EH (cell line): ENCODE measurements at places on chromosomes 4 and X.

DNA sequence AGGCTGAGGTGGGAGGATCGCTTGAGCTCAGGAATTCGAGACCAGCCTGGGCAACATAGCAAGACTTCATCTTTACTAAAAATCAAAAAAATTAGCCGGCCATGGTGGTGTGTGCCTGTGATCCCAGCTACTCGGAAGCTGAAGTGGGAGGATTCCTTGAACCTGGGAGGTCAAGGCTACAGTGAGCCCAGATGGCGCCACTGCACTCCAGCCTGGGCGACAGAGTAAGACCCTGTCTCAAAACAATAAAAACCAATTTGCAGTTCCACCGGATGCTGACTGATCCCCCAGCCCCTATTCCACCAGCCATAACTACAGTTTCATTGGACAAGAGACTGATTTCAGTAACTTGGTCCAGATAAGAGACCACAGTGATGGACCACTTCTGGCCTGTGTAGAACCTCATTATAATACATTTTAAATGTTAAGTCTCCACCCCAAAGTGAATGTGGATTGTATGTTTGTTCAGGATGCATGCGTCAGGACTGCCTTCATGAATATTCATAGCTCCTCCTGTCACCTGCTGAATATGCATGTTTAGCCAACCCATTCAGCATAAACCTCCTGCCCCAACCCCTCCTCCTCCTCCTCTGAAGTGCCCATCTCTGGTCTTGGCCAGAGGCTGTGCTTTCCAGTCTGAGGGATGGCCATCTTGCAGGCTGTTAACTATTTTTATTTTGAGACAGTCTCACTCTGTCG lies 2.3 kb upstream of the SLBP start:
- no peak for DNase-seq

DNA sequence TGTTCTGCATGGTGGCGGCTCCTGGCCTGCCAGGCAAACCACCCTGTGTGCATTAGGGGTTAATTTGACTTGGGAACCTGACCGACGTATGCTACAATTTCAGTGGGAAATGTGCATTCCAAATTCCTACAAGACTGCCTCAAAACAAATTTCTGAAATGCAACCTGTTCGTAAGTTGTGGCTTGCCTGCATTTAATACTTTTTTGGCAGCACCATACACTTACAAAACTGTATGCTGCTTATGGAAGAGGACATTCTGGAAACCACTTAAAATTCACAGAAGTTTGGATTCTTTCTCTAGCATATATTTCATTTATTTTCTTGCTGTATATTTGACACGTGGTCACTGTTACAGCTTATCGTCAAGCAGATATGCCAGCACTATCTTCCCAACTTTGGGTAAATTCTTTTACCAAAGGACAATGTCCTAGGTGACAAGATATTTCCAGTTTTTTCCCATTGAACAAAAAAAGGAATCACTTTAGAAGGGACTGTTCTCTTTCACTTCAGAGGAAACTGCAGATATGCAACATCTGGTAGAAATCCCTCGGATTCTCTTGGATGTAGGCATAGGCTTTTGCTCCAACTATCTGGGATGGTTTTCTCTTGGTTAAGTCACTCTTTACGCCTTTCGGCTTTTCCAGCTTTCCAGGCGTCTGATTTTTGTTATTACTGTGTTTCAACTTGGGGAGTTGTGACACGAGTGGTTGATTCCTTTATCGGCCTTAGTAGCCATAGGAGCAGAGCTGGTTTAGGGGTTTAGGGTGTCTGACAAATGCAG lies 9.7 kb upstream of the TENM3 start:
- DNase-seq = no peak

DNA sequence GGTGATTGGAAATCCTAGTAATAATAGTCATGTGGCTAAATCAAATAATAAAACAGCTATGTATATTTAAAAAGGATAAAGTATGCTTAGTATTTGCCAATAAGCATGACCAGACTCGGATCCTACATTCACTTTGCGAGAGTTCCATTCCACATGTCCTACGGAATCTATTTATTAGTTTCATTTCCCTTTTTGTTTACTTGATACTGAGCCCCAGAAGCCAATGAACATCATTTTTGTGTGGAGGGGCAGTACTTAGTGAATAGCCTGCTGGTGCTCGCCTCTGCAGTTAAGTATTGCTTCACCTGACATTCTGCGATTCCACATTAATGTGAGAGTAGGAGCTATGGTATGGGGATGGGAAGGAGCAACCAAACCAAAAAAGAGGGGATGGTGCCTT lies 58.5 kb upstream of the NAP1L5 start:
- DNase-seq = no peak

DNA sequence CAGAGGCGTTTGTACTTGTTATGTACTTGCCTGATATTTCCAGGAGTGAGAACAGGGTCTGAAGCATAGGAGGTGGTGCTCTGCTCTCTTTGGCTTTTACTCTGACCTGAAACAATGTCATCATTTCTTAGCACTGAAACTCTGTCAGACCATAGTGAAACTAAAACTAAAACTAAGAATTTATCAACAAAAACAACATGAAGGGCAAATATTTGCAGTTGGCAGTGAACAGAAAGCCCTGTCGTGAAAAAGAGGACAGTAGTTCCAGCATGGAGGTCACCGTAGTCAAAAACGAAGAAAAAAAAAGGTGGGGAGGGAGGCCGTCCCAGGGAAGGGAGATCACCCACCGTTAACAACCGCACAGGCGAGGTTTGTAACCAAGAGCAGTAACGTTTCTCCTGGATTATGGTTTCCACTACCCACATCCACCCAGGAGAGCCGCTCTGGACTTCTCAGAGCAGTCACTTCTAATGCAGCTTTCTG lies 97.5 kb downstream of the ANK2 start:
- peak; percentile 7 for DNase-seq

GRCh38 chr4:141587897-141588296 lies 48.5 kb upstream of the IL15 start:
- peak; percentile 54 for DNase-seq

- DNase-seq = no peak
Observed at GRCh38 chr4:6134612-6135220, 65.6 kb downstream of the JAKMIP1 start.

DNA sequence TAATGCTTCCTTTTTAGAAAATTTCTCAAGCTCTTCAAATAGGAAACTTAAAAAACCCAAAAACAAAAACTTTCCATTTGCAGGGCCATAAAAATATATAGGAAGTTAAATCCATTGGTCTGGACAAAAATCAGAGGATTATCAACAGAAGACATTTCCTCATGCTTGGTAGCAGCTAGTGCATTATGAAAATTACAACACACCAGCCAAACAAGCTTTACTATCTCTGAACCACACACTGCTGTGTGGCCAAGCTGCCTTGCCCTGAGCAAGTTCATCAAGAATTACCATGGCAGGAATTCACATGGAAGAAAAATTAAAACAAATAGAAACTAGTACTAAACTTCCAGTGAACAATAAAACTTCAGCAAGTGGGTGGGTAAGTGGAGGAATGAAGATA lies 3.6 kb downstream of the USP46 start:
- no peak for DNase-seq

- peak; percentile 36 for DNase-seq
Observed at GRCh38 chrX:9071031-9071650, 37.2 kb upstream of the FAM9B start.

- peak; percentile 89 for DNase-seq
Observed at GRCh38 chr4:123017636-123018395, 95.4 kb upstream of the NUDT6 start.

- DNase-seq = peak; percentile 53
Observed at GRCh38 chrX:23888887-23889501, 18.7 kb downstream of the APOO start.

DNA sequence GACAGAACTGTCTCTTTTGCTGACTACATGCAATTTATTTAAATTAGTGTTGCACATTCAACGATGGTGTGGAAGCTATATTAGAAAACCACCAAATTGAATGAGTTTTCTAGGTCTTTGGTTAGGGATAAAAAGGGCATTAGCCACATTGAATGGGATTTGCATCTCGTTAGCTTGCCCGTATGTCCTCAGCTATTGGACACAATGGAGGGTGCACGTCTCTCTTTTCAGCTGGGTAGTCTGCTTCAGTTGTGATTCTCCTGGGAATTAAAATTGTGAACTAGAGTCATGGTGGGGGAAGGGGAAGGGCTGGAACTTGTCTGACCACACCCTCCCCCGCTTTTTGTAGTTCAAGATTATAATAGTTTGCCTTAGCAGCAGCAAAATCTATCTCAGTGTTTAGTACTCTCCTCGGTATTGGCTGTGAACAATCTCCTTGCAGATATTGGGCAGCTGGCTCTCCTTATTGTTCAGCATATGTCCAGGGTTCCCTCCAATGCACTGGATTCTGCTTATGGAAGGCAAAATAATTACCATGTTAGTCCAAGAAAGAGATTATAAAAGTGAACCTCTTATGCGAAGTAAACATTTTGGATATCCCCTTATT lies 23.3 kb downstream of the TRIM2 start:
- no peak for DNase-seq

- peak; percentile 6 for DNase-seq
Observed at GRCh38 chr4:99790796-99791617, 25.6 kb upstream of the DAPP1 start.

DNA sequence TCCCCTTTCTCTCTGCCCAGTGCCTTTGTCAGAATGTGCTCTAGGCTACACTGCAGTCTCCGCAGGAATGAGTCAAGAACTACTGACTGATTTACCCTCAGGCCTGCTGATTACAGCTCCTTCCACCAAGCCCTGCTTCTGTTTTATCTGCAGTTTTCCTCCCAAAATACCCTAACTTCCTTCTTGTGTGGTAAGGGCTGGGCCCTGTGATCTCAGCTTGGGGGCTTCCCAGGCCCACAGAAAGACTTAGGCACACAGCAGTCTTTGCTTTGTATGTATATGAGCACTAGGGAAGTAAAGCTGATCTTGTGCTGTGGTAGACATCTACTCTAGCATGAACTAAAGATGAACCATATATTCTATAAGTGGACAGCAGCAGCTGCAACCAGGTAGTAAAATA lies 18.8 kb downstream of the PAK3 start:
- DNase-seq = no peak

DNA sequence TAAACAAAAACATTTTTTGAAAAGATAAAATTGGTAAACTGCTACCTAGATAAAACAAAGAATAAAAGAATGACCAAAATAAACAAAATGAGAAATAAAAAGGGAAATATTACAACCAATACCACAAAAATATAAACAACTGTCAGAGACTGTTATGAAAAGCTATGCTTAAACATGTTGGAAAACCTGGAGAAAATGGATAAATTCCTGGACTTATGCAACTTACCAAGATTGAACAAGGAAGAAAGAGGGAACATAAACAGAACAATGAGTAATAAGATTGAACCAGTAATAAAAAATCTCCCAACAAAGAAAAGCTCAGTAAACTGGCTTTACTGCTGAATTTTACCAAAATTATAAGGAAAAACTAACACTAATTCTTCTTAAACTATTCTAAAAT lies 518.7 kb downstream of the GRXCR1 start:
- no peak for DNase-seq

DNA sequence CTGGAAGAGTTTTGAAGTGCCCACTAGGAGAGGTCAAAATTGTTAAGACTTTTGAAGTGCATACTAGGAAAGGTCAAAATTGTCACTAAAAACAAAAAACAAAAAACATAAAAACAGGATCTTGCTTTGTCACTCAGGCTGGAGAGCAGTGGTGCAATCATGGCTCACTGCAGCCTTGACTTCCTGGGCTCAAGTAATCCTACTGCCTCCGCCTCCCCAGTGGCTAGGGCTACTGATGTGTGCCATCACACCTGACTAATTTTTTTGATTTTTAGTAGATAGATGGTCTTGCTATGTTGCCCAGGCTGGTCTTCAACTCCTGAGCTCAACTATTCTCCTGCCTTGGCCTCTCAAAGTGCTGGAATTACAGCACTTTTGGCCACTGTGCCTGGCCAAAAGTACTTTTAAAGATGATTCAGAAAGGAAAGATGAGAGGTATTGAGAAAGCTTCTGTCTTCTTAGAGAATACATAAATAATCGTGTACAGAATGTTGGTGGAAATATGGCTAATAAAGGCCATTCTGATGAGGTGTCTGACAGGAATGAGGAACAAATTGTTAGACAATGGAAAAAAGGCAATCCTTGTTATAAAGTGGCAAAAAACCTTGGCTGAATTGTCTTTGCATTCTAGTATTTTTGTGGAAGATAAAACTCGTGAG lies 43.3 kb upstream of the STX18 start:
- DNase-seq = peak; percentile 92

GRCh38 chr4:2893772-2894171 lies 50.1 kb downstream of the ADD1 start:
- no peak for DNase-seq

GRCh38 chr4:7713757-7714156 lies 225.9 kb downstream of the AFAP1 start:
- DNase-seq = no peak

- DNase-seq = peak; percentile 58
Observed at GRCh38 chrX:68710870-68711576, 63.6 kb downstream of the STARD8 start.

GRCh38 chr4:158302076-158302866 lies 92.0 kb downstream of the TMEM144 start:
- peak; percentile 92 for DNase-seq

DNA sequence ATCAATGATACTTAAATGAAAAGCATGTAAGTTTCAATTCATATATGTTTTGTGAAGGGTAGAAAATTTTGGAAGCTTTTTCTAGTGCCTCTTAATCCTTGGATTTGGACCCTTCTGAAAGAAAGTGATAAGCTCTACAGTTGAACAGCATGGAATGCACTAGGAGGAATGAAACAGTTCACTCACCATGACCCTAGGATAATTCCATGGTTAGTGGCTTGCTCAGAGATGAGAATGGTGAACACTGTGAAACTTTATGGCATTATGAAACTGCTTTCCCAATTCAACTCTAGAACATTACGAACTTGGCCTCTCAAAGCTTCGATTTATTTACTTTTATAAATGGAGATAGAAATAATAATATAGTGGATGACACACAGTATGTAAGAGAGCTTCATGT lies 88.9 kb upstream of the FAT4 start:
- no peak for DNase-seq

- peak; percentile 75 for DNase-seq
Observed at GRCh38 chr4:76809594-76810305, 88.2 kb downstream of the SOWAHB start.

DNA sequence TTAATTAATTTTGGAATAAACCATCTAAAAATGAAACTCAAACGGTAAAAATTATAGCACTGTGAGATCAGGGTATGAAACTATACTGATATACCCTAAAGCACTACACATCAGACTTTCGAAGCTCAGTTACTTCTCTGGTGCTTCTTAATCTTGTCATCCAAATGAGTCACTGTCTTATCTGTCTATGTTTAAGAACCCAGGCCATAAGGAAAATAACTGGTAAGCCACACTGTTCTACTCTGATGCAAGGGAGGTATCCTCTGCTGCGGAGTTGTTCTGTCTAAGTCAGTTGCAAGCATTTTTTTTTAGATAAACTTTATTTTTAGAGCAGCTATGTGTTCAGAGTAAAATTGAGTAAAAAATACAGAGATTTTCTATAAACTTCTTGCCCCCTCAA lies 830.8 kb upstream of the POU3F4 start:
- DNase-seq = no peak

GRCh38 chr4:79175716-79176115 lies 150.1 kb downstream of the NAA11 start:
- DNase-seq = no peak
